ENCODE measurements at places on chromosomes 6 and 20.
A peak's percentile ranks its signal among the peaks of the same experiment; 100 is the strongest.

GRCh38 chr6:40962241-40962640 is 76.8 kb downstream of the UNC5CL start:
- DNase-seq: no peak

- no peak for DNase-seq
Measured at GRCh38 chr6:157092736-157093135, 230.6 kb downstream of the TMEM242 start.

DNA sequence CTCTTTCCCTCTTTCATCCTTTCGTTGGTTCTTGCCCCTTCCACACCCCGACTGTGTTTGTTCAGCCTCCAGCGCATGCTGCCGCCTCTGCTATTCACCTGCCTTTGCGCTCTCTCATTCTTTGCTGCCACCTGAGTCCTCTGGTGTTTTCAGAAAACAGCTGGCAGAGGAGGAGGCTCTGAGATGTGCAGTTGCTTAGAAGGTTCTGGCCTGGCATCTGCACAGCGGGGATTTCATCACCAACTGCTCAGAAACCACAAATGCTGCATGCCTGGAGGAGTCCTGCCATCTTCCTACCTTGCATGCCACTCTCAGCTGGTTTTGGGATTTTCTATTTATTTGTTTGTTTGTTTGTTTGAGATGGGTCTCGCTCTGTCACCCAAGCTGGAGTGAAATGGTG is 39.2 kb upstream of the CLDN20 start:
- DNase-seq: no peak

DNA sequence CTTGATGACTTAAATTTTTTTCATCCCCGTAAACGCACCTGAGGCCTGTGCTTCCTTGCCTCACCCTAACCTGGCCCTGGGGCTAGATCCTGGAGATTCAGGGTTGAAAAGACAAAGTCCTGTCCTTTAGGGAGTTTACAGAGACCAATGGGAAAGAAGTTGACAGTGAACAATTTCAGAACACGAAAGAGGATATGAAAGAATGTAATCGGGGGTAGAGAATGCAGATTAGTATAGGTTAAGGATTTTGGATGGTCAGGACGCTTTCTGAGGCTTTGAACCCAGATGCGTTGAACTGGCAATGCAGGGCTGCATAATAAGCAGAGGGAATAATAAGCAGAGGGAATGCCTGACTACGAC is 1.7 kb upstream of the FBXO5 start:
- DNase-seq: no peak

- no peak for DNase-seq
Measured at GRCh38 chr20:31474097-31474436, 860 bp downstream of the DEFB124 start.

GRCh38 chr6:168865-169455 is 123.3 kb upstream of the DUSP22 start:
- peak; percentile 36 for DNase-seq

DNA sequence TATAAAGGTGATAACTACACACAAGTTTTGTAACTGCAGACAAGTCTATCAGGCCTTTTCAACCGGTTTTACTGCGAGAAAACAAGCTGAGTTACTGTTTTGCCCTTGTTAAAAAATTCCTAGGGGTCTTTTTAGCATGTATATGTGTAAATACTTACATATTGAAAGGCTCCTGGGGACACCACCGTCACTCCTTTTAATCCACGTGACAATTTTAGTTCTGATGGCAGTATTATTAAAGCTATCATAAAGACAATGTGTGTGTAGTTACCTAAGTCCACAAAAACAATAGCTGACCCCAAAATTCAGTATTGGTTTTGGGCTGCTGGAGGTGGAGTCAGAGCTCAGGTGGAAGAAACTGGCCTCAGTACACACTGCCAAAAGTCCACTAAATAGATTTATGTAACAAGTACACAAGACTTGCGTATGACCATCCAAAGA is 41.3 kb upstream of the HFE start:
- DNase-seq: no peak

DNA sequence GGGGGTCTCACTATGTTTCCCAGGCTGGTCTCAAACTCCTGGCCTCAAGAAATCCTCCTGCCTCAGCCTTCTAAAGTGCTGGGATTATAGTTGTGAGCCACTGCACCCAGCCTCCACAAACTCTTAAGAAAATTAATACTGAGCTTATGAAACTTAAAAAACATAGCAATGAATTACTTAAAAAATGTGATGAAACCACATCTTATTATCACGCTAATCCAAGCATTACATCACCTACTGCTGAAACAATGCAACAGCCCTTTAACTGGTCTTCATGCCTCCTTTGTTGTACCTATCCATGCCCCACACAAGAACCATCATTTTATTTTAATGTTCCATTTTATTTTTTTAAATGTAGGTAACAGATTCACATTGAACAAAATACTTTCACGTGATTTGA is 24.9 kb downstream of the SESN1 start:
- DNase-seq: no peak

GRCh38 chr6:14000901-14001300 is 76.1 kb downstream of the RNF182 start:
- no peak for DNase-seq

GRCh38 chr20:13337090-13337784 is 116.2 kb downstream of the ISM1 start:
- DNase-seq: no peak

DNA sequence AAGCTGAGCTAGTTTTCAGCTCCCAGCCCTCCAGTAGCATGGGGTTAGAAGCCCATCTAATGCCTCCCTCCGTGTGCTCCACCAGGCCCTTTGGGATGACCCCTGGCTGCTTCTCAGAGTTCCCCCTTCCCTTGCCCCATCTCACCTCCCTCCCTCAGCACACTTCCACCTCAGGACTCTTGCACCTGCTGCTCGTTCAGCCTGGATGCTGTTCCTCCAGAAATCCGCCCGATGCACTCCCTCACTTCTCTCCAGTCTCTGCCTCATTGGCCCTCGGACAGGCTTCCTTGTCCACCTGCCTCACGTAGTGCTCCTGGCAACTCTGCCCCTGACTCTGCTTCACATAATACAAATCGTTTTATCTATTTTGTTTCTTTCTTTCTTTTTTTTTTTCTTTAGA is 26.8 kb downstream of the FGD2 start:
- DNase-seq: no peak

- no peak for DNase-seq
Measured at GRCh38 chr6:39353698-39354315, 31.3 kb upstream of the KCNK16 start.

DNA sequence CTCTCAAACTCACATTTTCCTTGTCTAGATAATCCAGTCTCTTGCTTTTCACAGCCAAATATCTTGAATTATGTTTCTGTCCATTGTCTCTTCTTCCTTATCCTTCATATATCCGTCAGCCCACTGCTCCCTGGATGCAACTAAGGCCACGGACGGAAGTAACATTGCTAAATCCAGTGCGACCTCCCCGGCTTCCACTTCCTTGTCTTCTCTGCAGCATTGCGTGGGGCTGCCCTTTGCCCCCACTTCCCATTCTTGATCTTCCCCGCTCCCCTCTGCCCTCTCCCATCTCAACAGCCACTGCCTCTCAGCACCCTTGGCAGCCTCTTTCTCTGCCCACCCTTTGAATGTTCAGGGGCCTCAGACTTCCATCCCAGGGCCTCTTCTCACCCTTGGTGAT is 190.4 kb upstream of the UST start:
- no peak for DNase-seq

- DNase-seq: no peak
Measured at GRCh38 chr6:106572436-106572835, 56.9 kb downstream of the RTN4IP1 start.

GRCh38 chr20:33999025-33999649 is 5.4 kb downstream of the RALY start:
- DNase-seq: no peak

DNA sequence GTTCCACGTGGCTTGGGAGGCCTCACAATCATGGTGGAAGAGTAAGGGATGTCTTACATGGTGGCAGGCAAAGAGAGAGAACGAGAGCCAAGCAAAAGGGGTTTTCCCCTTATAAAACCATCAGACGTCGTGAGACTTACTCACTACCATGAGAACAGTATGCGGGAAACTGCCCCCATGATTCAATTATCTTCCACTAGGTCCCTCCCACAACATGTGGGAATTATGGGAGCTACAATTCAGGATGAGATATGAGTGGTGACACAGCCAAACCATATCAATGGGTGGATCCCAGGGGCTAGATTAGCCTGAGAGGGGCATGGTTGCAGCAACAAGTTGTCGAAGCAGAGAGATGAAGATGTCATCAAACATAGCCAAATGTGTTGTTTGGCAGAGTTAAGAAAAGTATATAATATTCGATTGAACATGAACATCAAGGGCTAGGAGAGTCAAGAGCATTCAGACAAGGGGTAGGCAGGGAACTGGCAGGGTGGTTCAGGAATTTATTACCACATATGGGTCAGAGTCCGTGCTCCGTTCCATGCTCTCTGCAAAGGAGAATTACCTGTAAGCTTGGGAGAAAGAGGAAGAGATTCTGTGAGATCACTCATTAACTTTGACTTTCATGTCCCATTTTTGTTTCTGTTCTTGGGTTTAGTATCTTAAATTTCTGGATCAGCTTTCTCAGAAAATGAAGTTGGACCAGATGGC is 98.8 kb downstream of the CCDC170 start:
- DNase-seq: no peak

DNA sequence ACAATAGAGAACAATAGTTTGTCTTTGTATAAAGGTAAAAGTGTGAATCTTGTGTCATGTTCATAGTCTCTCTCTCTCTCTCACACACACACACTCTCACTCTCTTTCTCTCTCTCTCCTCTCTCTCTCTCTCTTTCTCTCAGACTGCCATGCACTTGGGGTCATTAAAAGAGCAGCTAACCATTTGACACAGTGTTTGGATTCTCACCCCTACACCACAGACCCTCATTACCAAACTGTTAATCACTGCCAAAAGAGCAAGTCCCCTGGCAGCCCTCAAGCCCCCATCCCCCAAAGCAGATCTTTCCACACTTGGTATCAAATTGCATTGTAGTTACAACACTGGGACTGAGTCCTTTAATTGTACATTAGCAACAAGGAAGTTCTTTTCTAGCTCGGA is 305.8 kb upstream of the RSPO3 start:
- DNase-seq: no peak

DNA sequence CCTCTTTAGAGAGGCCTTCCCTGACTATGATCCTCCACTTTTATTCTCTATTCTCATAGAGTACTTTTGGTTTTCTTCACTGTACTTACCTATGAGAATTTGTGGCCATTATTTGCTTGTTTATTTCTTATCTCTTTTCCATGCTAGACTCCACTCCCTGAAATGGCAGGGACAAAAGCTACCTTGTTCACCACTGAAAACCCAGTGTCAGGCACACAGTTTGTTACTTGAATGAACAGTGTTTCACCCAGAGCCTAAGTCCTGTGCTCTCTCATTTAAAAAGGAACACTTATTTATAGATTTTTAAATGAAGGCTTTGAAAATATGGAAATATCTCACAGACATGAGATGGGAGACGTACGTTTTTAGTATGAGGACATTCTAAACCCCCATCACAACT is 47.7 kb upstream of the ENPP5 start:
- no peak for DNase-seq

DNA sequence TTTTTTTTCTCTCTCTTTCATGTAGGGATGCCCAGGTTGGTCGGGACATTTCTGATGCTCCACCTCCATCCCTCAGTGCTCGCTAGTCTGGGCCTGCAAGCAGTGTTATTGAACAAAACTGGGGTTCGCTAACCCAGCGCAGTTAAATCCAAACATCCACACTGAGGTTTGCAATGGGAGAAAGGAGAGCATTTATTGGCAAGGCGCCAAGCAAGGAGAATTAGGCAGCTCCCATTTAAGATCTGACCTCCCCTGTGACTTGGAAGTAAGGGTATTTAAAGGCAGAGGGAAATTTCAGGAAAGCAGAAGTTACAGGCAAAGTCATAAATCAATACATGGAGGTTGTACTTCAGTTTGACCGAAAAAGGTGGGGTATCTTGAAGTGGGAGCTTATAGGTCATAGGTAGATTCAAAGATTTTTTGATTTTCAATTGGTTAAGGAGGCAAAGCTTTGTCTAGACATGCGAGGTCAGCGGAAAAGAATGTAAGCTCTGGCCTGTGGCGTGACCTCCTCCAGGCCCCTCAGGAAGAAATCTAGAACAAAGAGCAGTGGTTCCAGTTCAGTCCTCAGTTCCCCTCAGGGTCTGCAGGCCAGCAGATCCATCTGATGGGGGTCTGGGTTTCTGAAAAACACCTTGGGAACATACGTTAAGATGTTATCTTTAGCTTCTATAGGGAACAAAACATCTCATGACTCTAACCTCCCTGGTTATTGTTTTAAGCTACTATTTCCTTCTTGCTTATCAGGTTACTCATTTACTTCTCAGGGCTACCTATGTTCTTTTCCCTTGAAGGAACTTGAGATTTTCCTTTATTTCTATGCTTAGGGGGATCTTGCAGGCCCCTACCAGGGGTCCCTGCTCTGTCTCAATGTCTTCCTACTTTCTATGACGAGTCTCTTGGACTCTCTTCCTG is 66.0 kb upstream of the KIF16B start:
- no peak for DNase-seq

GRCh38 chr20:57090590-57091560 is 175.6 kb downstream of the BMP7 start:
- no peak for DNase-seq

- DNase-seq: no peak
Measured at GRCh38 chr6:119179842-119180241, 101.4 kb upstream of the FAM184A start.

- no peak for DNase-seq
Measured at GRCh38 chr20:32651537-32651936, 22.2 kb downstream of the C20orf203 start.

- DNase-seq: no peak
Measured at GRCh38 chr6:83273596-83273995, 80.4 kb downstream of the RWDD2A start.

DNA sequence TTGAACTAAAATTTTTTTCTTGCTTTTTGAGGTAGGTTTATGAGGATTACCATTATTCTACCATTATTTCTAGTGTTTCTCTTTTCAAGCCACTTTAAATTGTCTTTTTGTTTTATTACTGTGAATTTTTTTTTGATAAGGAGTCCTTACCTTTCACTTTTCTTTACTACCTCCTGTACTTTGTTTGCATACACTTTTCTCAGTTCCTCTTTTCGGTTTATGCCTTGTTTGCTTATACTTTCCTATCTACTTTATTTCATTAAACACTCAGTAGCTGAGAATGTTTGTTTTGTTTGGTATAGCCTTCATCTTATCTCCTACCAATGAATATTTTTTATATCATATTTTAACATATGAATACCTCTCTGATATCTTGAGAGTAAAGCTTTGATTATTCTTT is 147.9 kb downstream of the TFAP2B start:
- DNase-seq: no peak
